Stimulated activated CD4-positive, alpha-beta T cell treated with anti-CD3 and anti-CD28 coated beads, Interleukin-4, amount 100 ng/mL, for 48 hours (primary cell): ENCODE measurements at places on chromosomes 16 and 17.

GRCh38 chr17:72974605-72975232 lies 117.8 kb downstream of the SLC39A11 start:
- DNase-seq = no peak

DNA sequence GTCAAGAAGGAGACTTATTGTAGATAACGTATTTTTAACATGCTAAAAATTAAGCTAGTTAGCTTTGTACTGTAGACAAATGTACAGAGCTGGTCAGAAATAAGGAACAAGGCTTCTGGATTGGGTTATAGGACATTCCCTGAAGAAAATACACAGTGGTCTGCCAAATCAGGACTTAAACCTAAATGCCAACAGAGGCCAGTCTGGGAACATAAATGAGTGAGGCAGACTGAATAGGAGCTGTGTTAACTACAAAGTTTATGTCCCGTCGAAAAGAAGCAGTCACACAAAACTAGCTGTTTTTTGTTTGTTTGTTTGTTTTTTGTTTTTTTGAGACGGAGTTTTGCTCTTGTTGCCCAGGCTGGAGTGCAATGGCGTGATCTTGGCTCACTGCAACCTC lies 120.4 kb upstream of the C17orf78 start:
- no peak for DNase-seq

GRCh38 chr17:73691321-73691766 lies 47.1 kb upstream of the SDK2 start:
- no peak for DNase-seq

DNA sequence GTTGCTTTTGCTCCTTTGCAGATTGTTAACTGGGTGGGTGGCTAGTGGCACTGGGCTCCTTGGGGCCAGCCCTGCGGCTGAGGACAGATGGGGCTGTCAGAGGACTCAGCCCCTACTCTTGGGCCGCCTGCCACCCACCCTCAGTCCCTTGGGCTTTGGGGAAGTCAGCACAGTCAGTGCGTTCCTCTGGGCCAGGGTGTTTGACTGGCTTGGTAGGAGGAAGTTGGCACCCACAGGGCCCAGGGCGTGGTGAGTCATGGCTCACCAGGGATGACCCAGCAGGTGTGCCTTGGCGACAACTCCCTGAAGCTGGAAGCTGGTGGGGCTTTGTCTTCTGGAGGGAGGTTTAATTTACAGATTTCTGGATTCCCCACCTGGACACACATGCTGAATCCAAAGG lies 32.4 kb downstream of the HAPSTR1 start:
- DNase-seq = no peak

DNA sequence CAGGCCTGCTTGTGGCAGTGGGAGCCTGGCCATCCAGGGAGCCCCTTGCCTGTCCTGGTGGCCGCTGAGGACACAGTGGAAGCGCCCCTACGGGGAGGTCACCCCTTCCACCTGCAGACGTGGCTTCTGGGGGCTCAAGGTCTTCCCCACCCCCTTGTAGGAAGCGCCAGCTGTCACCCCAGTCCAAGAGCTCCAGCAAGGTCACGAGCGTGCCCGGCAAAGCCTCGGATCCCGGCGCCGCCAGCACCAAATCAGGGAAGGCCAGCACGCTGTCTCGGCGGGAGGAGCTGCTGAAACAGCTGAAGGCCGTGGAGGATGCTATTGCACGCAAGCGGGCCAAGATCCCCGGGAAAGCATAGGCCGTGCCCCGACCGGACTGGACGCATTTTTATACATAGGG lies 7.4 kb upstream of the IL17C start:
- no peak for DNase-seq

DNA sequence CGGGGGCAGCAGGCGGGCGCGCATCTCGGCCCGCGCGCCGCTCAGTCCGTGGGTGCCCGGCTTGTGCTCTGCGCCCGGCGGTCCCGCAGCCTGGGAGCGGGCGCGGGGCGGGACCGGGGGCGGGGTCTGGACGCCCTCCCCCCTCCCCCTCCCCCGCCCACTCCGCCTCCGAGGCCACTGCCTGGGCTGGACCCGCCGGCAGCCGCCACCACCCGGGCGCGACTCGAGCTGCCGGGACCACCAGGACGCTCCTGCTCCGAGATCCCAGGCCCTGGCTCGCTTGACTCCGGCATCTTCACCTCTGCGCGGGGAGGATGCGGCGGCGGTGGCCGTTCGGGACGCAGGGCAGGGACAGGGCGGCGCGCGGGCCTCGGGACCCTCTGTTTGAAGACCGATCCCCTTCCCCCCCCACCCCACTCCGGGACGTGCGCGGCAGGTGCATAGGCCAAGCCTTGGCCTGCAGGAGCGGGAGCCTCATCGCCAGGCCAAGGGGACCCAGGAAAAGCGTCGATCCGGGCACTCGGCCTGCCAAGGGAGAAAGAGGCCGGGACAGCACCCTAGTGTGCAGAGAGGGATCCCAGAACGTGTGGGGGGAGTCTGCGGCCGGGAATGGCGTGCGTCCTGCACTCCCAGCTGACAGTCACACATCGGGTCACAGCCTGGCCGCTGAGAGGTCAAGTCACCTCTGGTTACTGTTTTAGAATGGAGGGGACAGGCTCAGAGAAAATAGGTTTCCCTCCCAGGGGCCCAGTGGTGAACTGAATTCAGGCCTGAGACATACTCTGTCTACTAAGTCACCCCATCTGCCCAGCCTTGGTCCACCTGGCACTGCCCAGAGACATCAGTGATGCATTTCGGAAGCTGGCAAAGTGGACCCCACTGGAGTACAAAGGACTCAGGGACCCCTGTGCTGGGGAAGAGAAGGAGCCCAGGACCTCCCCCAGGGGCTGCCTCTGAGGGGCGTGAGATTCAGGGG lies at the start of gene HS3ST6:
Gene HS3ST6, minus strand, starts transcription at position 65 of the 976 bp plus-strand sequence. CDS start 92 bp downstream, outside the sequence.
- no peak for DNase-seq

DNA sequence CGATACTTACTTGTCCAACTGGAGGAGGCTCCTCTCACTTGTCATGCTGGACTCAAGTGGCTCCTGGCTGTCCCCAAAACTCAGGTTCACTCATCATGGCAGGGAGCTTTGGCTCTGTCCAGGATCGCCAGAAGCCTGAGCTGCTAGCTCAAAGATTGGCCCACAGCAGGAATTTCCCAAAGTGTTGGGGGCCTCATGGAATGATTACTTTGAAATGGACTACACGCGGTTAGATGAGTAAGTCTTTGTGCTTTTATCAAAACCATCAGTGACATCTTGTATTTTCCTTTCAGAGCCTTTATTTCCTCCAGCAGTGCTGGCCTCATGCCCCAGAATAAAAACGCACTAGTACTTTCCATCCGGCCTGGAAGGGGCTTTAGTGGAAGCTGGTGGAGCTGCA lies 29.2 kb upstream of the PHB1 start:
- DNase-seq = no peak

DNA sequence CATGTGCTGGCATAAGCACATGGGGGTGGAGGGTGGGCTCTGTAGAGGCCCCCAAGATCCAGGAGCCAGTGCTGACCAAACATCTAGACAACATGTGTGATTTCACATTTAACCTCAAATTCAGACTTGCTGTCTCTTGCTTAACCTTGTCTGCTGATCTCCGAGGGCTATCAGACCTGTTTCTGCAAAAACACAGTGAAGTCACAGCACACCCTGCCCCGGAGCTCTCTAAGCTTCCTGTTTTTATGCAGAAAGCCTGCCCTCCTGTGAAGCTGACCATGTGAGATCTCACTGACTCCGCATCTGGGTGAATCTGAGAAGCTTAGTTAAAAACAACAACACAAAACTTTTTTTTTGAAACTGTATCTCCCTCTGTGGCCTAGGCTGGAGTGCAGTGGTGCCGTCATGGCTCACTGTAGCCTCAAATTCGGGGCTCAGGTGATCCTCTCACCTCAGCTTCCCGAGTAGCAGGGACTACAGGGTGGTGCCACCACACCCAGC lies 6.6 kb upstream of the DPEP2 start:
- no peak for DNase-seq

DNA sequence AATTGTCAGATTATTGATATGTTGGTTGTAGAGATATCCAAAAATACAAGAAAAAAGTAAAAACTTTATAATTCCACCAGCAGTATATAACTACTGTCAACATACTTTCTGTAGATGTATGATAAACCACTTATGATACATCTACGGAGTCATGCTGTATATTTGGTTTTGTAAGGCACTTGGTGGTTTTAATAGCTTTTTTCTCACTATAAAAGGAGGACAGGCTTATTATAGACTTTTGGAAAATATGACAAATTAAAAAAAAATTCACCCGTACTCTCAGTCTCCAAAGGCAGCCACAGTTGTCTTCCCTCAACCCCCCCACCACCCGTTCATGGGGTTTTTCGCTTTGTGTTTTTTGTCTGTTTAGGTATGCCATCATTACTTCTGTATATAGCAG lies 14.8 kb downstream of the RAI1 start:
- DNase-seq = no peak

DNA sequence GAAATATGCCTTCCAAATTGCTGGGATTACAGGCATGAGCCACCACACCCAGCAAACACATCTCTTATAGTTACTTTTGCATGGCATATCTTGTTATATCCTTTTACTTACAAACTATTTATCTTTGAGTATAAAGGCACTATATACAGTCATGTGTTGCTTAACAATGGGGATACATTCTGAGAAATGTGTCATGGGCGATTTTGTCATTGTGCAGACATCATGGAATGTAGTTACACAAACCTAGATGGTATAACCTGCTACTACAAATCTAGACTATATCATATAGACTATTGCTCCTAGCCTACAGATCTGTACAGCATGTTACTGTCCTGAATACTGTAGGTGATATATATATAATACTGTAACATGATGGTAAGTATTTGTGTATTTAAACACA lies 43.6 kb downstream of the BCL7C start:
- no peak for DNase-seq

DNA sequence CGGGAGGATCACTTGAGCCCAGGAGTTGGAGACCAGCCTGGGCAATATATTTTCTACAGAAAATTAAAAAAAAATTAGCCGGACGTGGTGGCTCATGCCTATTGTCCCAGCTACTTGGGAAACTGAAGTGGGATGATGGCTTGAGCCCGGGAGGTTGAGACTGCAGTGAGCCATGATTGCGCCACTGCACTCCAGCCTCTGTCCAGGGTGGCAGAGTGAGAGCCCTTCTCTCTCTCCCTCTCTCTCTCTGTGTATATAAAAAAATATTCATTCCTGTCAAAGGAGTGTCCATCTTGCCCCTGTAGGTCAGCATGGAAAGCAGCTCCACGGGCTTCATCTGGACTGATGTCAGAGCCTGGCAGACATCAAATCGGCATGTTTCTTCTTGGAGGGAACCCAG lies 31.2 kb downstream of the MGAT5B start:
- no peak for DNase-seq

DNA sequence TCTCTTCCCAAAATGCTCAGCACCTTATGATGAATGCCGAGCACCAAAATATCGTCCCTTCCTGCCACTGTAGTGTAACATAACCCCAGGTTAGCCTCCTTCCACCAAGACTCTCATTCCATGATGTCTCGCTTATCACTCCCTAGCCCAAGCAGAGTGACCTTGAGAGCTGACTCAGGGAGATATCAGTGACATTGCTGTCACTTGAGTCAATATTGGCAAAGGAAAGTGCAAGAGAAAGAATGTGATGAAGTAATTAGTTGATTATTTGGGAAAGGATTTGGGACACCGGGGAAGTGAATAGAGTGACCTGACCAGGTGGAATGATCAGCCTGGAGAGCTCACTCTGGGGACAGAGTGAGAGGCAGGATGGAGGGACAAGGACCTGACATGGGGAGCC lies 2.6 kb upstream of the ANKFN1 start:
- no peak for DNase-seq

DNA sequence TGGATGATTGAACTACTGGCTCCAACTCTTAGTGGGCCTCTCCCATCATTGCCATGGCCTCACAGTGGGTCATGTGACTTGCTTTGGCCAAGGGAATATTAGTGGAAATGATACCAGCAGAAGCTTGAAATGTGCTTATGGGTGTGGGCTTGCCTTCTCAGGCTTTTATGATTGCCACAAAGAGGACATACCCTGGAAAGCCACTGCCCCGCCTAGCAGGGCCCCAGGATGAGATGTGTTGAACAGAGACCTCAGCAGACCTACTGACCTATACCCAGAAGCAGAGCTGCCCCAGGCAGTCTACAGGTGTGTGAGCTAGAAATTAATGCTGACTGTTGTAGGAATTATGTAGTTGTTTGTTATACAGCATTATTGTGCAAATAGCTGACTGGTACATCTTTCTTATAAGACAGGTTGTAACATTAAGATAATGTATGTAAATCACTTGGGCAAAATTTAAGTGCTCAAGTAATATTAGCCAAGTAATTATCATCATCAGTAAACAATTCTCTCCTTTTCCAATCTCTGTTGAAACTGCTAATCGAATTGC lies 67.8 kb upstream of the CDH5 start:
- no peak for DNase-seq

DNA sequence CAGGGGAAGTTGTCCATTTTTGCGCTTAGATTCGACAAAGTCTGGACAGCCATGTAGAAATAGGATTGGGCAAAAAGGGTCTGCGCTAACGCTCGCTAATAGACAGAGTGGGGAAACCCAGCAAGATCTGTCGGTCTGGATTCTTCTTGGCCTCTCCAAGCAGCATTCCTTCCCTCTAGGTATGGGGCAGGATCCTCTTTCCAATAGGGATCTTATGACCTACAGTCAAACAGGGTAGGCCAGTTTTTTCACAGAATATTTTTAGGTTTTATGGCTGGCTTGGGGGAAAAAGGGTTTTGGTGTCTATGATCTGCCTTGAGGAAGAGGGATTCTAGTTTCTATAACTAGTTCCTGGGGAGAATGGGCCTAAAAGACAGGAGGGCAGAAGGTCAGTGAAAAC lies 26.0 kb upstream of the GPT2 start:
- no peak for DNase-seq

DNA sequence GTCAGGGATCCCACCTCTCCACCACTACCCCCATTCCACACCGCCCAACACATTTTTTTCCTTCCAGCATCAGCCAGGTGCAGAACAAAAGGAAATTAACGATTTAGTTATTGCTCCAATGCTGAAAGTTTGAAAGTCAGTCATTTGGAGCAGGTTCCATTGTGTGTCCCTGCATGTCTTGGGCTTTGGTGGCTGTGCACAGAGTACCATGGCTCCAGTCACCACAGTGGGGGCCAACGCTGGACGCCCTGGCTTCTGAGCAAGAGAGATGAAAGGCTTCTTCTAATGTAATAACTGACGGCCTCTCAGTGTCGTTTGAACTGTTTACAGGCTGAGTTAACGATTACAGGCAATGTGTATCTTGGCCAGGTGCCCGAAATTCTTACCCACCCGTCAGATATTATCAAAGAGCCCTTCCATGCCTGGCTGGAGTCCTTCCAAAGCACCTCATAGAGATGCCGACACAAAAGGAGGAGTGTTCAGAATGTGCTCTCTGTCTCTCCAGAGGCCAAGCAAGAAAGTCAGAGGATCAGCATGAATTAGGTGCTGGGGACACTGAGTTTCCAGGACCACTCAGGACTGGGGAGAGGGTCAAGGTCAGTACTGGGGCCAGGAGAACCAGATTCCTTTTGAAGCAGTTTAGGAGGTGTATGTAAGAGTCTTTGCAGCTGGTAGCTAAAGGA lies 25.9 kb downstream of the RNF43 start:
- DNase-seq = no peak
